Spinal cord (tissue), 10 donors: ENCODE measurements at places on chromosomes 16 and 17. TPM values are rescaled to one million over a fixed set of nuclear protein-coding genes. Genes with fewer than 3 reads are reported as not detected.

LGALS9 gene
- total RNA-seq = 6.5 TPM

TEN1 gene
- 12.6 TPM for total RNA-seq

NPIPA5 gene
- 21.6 TPM for total RNA-seq

KCNJ12 gene
- 7.0 TPM for total RNA-seq

GP1BA gene
- total RNA-seq = 0.06 TPM

HASPIN gene
- total RNA-seq = 1.3 TPM

KIF18B gene
- 1.6 TPM for total RNA-seq
